ENCODE measurements at places on chromosomes 5 and 9.

DNA sequence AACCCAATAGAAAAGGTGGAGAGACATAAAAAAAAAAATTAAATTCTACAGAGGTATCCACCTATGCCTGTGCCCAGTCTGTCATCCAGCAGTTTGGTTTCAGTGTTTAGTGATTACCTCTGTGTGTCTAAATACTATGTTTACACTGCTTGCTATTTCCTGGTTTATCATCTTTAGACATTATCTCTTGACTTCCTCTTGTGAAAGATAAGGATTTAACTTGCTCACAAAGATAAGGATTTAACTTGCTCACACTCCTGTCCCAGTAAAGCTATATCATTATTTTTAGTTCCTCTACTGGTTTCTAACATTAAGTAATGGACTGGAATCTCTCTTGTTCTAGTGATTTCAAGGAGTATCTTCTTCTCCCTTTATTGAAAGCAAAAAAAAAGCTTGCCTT lies 53.9 kb upstream of the ZFR start:
- no peak for DNase-seq

GRCh38 chr5:178418471-178419010 lies 171.7 kb downstream of the COL23A1 start:
- DNase-seq = no peak

GRCh38 chr9:131837316-131837715 lies 97.4 kb upstream of the RAPGEF1 start:
- DNase-seq = no peak

GRCh38 chr5:20555034-20555433 lies 567.0 kb upstream of the CDH18 start:
- no peak for DNase-seq

DNA sequence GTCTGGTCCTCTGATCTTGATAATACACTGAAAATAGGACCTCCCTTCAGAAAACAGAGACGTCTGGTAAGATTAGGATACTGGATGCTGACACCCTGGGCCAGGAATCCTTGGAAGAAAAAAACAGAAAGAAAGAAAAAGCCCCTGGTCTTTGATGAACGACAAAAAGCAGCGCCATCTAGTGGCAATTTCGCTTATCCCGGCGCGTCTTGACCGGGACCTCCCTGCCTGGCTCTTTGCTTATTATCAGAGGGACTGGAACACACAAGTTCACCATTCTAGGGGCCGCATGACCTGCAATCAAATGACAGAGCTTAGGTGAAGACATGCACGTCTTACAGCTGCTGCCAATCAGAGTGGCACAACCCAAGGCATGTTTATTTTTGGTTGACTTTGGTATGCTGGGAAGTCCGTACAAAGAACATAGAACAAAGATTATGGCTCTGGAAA lies 114.9 kb upstream of the NFIB start:
- DNase-seq = peak; percentile 97

DNA sequence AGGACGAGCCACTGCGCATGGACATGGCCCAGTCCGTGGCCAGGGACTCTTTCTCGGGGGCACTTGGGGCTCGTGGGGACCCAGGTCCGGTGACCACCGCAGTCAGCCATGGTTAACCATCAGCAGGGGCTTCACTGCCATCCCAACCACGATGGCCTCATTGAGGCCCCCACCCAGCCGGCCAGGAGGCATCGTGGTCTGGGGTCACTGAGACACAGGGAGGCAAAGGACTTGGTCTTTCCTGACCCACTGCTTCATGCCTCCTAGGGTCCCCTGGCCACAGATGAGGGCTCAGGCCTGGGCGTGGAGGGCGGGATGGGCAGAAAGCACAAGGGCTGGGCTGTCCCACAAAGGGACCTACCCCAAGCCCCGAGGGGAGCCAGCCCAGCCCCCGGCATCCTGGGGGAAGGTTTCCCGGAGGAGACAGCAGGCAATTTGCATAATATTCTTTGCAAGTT lies 6.6 kb downstream of the NACC2 start:
- no peak for DNase-seq

GRCh38 chr9:99072040-99072394 lies 32.9 kb upstream of the TGFBR1 start:
- DNase-seq = no peak

DNA sequence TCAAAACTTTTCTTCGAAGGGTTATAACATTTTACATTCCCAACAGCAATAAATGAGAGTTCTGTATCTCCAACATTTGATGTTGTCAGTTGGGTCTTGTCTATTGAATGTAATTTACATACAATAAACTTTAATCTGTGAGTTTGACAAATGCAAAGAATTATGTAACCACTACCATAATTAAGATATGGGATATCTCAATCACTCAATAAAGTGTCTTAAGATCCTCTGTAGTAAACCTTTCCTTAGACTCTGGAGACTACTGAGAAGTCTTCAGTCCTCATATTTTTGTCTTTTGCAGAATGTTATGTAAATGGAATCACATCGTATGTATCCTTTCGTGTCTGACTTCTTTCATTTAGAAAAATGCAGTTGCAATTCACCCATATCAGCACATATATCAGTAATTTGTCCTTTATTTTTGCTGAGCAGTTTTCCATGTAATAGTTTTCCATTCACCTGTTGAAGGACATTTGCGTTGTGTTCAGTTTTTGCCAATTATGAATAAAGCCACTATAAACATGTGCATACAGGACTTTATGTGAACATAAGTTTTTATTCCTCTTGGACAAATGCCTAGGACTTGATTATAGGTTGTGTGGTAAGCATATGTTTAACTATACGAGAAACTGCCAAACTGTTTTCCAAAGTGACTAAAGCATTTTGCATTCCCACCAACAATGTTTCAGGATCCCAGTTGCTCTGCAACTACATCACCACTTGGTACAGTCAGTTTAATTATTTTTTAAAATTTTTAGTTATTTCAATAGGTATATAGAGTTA lies 784.6 kb upstream of the ZNF608 start:
- no peak for DNase-seq

DNA sequence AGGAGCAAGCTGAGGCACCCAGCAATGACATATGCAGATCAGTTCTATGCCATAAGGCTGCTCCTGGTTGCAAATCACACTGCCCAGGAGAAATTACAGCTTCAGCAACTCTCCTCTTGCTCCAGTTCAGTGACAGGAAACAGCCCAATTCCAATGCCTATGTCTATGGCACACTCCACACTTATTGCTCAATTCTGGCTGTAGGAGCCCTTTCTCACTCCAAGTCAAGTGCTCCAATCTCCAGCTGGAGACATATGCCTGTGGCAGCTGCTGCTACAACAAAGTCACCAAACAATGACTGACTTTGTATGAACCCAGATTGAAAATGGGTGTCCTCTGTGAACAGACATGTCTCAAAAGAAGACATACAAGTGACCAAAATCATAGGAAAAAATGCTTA lies 31.8 kb upstream of the PLCXD3 start:
- DNase-seq = no peak

- no peak for DNase-seq
These were observed 1655.3 kb upstream of the C9orf72 start for GRCh38 chr9:29228558-29228957.

DNA sequence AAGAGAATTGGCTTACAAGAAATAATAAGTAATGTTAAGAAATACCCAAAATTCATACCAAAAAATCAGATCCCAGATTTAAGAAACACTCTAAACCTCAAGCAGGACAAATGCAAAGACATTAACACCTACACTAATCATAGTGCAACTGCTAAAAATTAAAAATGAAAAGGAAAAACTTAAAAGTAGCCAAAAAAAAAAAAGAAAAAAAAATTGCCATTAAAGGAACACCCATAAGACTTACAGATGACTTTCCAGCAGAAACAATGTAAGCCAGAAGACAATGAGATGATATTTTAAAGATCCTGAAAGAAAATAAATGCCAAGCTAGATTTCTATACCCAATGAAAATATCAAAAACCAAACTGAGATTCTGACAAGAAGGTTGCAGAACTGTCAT lies 101.5 kb downstream of the DENND1A start:
- DNase-seq = no peak

DNA sequence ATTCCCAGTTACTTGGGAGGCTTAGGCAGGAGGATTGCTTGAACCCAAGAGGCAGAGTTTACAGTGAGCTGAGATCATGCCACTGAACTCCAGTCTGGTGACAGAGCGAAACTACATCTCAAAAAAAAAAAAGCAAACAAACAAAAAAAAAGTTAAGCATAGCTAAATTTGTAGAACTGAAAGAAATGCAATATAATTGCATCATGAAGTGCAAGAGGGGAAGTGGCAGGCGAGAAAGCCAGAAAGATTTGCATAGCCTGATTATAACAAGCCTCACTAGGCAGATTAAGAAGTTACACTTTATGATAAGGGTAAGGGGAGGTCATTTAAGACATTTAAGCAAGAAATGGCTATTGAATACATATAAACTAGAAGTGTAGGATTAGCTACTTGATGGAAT lies 187.1 kb downstream of the EDIL3 start:
- DNase-seq = no peak

GRCh38 chr9:121267689-121268597 lies at the start of gene GSN:
TSS of gene GSN (plus strand) at chr9:121268162. CDS start at chr9:121301972, 33,810 bp downstream.
- peak; percentile 76 for DNase-seq

GRCh38 chr9:110126499-110126941 lies 81.4 kb downstream of the C9orf152 start:
- DNase-seq = no peak

DNA sequence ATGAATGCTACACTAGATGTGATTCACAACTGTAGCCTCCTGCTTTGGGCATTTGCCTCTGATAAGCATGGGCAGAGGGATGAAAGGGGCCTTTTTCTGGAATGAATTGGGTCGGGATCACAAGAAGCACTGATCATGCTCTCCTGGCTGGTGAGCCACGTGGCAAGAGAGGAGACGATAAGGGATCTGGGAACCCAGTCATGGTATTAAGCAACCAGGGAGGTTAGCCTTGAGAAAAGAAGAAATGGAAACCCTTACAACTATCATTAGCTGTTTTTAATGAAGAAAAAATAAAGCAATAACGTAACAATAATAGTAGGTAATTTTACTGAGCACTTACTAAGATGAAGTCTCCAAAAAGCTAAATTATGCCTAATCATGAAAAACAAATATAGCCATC lies 50.0 kb upstream of the RAI14 start:
- peak; percentile 11 for DNase-seq

GRCh38 chr5:26530305-26530704 lies 508.1 kb downstream of the CDH9 start:
- DNase-seq = no peak

GRCh38 chr9:101536938-101537337 lies 3.3 kb downstream of the RNF20 start:
- no peak for DNase-seq

DNA sequence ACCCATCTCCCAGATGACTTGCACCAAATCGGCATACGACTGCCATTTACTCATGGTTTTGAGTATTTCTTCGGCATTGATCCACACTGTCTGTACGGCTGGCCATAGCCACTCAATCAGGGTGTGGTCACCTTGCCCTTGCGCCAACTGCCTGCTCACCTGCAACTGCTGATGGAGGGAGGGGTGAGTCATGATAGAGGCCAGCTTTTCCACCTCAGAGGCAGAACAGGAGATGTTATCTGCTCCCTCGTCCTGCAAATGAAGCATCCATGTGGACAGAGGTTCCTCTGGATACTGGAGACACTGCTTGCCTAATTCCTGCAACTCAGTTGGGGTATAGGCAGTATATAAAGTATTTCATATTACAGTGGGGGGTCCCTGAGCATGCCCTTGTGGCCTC lies 85.6 kb upstream of the ATP10B start:
- no peak for DNase-seq

DNA sequence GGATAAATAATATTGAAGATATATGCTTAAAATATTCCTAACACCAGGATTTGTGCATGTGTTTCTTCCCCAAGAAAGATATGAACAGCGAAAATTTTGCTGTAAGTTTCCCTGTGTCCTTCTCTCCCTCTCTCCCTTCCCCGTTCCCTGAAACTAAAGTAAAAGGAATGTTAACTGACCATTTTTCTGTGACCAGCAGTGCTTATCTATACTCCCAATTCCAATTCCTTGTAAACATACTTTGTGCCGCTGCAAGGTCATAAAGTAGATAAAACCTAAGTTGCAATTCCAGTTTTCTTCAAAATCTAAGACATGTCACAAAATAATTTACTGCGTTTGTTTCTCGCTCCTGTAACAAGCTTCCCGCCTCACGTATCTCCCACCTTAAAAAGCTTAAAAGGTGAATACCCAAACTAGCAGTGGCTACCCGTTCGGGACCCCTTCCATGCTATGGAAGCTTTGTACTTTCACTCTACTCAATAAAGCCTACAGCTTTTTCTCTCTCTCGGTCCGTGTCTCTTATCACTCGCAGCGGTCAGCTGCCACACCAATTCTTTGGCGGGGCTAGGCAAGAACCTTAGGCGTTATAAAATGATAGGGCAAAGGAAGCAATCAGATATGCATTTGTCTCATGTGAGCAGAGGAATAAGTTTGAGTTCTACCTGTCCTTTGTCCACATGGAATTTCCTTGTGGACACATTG lies 1798.0 kb downstream of the EFNA5 start:
- no peak for DNase-seq

GRCh38 chr5:115532517-115532916 lies 12.1 kb downstream of the FEM1C start:
- DNase-seq = no peak

- DNase-seq = no peak
These were observed 189.3 kb upstream of the MAST4 start for GRCh38 chr5:66406761-66407336.

DNA sequence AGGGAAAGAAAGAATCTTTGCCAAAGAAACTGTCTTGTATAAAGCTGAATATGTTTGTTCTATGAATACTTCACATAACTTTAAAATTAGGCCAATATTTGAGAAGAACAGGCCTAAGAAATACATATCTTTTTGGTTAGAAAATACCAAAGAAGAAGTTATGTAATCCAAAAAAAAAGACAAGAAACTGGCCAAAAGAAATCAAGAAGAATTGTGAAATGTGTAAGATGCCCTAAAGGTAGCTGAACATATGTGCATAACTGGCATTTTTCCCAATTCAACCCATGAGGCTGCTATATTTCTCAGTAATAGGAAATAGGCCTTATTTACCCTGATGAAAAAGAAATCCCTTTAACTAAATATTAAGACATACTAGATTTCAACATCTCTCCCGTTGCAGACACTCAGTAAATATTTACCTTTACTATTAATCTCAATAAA lies 290.0 kb downstream of the CETN3 start:
- DNase-seq = no peak

- no peak for DNase-seq
These were observed 38.8 kb upstream of the CCDC112 start for GRCh38 chr5:115335301-115335700.

Measured in MG63 (cell line).